ENCODE measurements at places on chromosomes 2 and 18.

- no peak for DNase-seq
These were observed 258.8 kb upstream of the NRXN1 start for GRCh38 chr2:51290725-51291124.

DNA sequence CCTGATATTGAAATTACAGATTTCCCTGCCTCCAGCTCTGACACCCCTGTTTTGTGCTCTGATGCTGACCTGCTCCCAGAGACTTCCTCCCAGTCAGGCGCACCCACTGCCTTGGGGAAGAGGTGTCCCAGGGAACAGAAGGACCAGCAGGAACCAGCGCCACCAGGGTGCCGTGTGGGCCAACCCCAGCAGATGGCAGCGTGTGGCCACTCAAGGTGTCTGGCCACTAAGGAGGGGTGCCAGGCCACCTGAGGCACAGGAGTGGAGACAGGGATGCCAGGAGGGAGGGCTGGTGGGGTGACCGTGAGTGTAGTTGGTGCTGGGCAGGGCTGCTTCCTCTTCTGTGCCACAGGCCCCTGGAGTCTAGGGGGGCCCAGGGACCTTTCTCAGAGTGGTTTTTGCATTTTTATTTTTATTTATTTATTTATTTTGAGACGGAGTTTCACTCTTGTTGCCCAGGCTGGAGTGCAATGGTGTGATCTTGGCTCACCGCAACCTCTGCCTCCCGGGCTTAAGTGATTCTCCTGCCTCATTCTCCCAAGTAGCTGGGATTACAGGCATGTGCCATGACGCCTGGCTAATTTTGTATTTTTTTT is 56.0 kb downstream of the TEX44 start:
- DNase-seq, result peak; percentile 70

DNA sequence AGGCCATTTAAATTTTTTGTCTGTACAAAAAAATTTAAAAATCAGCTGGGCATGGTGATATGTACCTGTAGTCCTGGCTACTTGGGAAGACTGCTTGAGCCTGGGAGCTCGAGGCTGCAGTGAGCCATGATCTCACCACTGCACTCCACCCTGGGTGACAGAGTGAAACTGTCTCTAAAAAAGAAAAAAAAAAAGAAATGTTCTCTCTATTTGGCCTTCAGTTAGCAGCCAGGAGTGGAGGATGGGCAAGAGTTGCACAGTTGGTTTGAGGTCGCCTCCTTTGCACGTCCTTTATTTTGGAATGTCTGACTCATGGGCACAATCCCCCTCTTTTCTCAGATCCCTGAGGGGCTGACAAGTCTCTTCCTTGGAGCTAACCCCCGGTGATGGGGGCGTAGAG is 26.3 kb downstream of the ITM2C start:
- peak; percentile 17 for DNase-seq

DNA sequence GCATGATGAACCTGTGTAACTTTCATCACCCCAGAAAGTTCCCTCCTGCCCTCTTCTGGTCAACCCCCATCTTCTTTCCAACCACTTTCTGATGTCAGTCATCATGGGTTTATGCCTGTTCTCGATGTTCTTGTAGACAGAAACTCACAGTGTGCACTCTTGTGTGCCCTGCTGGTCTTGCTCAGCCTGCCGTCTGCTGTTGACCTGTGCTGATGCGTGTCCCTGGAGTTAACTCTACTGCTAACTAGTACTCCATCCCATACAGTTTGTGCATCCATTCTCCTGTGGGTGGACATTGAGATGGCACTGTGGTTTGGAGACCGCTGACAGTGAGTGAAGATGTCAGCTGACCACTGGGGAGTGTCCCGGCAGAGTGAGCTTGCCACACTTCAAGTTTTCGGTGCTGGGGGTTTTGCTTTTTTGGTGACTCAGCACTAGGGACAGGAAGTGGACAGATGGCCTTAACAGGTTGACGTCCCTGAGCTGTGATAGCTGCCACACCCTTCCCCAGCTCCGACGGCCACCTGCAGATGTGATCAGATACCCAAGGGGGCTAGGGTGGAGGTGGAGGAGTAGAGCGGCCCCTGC is 14.8 kb downstream of the KLHL29 start:
- DNase-seq, result no peak

- peak; percentile 91 for DNase-seq
These were observed 179.7 kb downstream of the ANAPC1 start for GRCh38 chr2:111704246-111704645.

DNA sequence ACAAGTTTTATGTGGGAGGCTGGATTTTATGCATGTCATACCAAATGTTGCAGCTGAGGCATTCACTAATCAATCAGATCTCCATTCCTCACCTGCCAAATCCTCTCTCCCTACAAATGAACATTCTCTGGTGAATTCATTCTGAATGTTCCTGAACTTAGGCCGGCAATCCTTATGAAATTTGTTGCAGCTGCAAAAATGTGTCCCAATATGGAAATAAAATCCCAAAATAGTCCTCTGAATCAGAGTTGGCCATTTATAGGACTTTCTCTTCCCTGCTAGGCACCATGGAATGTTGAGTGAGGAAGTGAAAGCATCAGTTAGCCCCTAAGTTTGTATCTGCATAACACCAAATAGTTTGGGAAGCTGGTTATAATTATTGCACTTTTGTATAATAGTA is 25.6 kb downstream of the GCA start:
- no peak for DNase-seq

DNA sequence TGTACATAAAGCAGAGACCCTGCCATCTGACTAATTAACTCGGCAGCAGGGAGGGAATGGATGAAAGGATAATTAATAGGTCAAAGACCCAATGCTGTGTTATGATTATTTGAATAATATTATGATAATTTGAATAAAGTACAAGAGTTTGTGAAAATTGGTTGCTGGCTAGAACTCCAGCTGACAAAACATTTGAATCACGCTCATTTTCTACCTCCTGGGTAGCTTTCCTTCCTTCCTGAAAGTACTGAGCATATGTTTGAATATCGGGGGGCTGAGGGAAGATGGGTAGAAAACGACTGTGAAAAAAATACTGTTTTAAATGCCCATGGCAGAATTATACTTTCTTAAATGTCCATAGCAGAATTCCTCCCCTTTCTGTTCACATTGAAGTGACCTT is 243.6 kb upstream of the RBMS1 start:
- DNase-seq, result no peak

GRCh38 chr2:48397846-48398245 is 132.1 kb upstream of the STON1 start:
- no peak for DNase-seq

DNA sequence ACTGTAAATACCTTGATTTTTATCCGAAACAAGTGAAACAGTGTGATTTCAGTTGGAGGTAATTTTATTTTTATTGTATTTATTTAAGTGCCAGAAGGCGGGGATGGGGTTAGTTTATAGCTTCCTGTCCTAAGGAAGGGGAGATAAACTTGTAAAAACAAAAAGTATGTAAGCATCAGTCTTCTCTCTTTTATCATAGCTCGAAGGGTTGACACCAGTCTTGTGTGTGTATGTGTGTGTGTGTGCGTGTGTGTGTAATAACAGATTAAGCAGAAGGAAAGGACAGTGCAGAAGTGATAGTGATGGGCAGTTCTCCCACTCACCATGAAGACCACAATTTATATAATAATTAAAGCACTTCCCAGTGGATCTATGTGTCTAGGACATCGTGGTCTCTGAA is 793.3 kb downstream of the PLCL1 start:
- no peak for DNase-seq

DNA sequence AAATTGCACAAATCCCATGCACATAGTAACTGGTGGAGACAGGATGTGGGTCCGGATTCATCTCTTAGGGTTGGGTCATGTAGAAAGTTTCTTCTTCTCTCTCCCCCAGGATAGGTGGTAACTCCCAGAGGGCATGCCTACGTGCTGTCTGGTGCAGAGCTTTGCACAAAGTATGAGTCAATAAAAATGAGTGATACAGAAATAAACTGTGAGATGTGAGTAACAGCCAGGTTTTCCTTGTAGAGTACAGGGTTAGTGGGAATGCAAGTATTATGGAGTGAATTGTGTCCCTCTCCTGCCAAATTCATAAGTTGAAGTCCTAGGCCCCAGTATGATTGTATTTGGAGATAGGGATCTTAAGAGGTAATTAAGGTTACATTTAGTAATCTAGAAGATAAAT is 289.4 kb downstream of the ALK start:
- peak; percentile 23 for DNase-seq

DNA sequence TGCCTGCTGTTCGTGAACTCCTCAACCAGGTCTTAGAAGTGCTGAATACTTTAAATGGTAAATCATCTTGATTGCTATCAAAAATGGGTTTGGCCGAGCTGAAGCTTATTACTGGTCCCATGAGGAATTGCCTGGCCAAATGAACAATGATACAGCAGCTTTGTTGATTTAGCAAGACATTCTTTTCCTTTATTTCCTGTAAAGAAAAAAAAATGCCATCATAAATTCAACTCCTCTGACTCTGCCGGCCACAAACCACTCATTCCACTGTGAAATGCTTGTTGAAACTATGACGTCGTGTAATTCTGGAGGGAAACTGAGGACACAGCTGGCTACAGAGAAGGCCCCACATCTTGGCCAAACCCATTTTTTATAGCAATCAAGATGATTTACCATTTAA is 74.2 kb upstream of the ID2 start:
- peak; percentile 37 for DNase-seq

DNA sequence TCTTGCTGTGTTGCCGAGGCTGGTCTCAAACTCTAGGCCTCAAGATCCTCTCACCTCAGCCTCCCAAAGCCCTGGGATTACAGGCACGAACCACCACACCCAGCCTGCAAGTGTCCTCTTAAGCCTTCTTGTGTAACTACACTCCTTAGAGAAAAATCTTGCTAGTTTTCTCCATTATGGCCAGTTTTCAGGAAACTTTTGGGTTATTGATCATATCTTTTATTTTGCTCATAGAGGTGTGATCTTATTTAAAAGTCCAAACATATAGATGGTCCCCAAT is 2.4 kb downstream of the SOCS6 start:
- DNase-seq, result no peak

- no peak for DNase-seq
These were observed 376.8 kb upstream of the ID2 start for GRCh38 chr2:8304821-8305766.

GRCh38 chr2:34121076-34121475 is 522.0 kb upstream of the FAM98A start:
- no peak for DNase-seq

- no peak for DNase-seq
These were observed 11.6 kb downstream of the ZEB2 start for GRCh38 chr2:144508172-144508851.

GRCh38 chr18:74460825-74461224 is 3.7 kb upstream of the DIPK1C start:
- DNase-seq, result no peak

GRCh38 chr2:118731413-118731812 is 116.0 kb downstream of the EN1 start:
- no peak for DNase-seq

DNA sequence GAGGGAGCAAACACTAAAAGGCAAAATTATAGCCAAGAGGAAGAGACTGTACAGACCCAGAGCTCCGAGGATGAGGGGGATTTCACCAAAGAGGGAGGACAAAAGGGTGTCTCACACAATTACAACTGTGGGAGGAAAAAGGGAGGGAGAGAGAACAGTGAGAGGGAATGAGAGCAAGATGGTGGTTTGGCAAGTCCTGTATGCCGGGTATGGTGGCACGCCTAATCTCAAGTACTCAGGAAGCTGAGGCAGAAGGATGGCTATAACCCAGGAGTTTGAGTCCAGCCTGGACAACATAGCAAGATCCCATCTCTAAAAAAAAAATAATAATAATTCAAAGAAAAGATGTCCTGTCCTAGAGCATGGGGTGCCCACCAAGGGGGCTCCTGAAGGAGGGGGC is 34.3 kb downstream of the NPC1 start:
- DNase-seq, result no peak

GRCh38 chr2:87401726-87402345 is 346.1 kb upstream of the PLGLB2 start:
- DNase-seq, result no peak

DNA sequence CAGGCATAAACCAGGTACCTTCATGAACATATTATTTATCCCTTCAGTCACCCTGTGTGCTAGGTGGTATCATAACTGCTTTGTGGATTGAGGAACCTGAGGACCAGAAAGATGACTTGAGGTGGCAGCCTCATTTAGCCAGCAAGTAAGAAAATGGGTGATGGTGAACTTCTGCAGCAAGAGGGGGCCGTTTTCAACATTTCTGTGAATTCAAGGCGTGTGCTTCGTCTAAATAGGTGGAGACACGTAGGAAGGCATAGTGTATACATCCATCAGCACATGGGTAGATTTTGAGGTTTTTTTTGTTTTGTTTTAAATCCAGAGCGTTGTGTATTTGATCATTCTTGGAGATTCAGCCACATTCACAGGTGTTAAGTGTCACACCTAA is 118.7 kb downstream of the SPTBN1 start:
- DNase-seq, result no peak

DNA sequence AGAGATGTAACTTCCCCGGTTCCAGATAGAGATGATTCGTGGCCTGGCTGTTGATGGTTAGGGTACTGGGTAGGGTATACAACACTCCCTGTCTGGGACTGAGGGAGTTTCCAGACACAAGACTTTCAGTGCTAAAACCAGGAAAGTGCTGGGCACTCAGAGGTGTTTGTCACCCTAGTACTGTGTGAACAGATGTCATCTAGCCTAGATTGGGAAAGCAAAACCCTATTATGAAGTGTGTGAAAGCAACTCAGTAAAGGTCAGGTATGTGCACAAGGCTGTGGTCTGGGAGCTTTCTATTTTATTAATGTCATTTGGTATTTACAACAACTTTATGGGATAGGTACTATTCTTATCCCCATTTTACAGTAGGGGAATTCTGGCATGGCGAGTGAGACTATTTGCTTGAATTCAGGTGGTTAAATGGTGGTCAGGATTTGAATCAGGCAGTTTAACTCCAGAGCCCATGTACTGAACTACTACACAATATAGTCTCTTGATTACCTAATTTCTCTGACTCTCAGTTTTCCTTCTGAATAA is 2.6 kb downstream of the BZW1 start:
- DNase-seq, result peak; percentile 27

GRCh38 chr18:75066021-75066880 is 142.7 kb downstream of the PTGR3 start:
- DNase-seq, result no peak

- DNase-seq, result no peak
These were observed 17.4 kb downstream of the FARP2 start for GRCh38 chr2:241373446-241373845.

DNA sequence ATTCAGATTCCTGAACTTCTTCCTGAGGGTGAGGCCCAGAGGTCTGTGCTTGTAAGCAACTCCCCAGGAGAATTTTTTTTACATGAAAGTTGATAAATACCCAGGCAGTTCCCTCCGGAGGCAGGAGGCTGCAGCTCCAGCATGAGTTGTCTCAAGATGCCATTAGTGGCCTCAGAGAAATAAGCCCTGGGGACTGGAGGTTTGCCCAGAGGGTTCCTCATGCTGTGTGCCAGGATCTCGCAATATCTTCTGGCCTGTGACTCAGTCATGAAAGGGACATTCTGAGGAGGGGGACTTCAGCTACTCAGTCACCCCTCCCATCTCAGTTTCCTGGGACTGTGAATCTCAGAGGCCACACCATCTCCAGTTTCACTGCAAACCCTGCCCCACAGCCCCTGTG is 49.9 kb downstream of the LYPD1 start:
- peak; percentile 51 for DNase-seq

GRCh38 chr2:235582081-235582686 is 88.3 kb downstream of the AGAP1 start:
- no peak for DNase-seq

- no peak for DNase-seq
These were observed 137.7 kb upstream of the CYP1B1 start for GRCh38 chr2:38213619-38214167.
